ENCODE measurements at places on chromosomes 5 and 9.

DNA sequence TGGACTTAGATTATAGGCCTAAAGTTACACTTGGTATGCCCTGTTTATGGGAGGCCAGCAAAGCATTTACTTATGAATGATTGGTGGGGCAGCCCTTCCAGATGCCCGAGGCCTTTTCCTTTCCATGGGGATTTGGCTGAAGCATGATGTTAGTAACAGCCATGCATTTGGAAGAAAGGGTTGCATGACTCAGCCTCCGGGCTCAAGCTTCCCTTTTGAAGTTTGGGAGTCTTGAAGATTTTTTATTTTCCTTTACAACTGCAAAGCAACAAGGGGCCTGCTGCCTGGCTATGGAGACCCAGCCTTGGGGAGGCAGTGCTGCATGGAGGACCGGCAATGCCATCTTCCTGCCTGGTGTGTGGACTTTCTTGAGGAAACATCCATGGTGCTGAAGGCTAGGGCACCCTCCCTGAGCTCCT, 244.7 kb downstream of the ICE1 start:
- DNase-seq = no peak

- DNase-seq = no peak
Observed at GRCh38 chr5:78287169-78287568, 7.3 kb downstream of the AP3B1 start.

DNA sequence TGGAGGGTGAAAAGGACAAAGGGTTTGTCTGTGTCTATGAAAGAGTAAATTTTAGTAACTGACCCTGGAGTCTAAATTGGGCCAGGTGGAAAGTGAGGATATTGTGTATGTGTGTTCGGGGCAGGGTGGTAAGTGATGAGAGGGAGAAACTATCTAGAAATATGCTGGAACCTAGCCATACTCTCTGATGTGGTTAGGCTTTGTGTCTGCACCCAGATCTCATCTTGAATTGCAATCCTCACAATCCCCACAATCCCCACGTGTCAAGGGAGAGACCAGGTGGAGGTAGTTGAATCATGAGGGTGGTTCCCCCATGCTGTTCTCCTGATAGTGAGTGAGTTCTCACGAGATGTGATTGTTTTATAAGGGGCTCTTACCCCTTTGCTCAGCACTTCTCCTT, 60.6 kb downstream of the COMMD10 start:
- no peak for DNase-seq

DNA sequence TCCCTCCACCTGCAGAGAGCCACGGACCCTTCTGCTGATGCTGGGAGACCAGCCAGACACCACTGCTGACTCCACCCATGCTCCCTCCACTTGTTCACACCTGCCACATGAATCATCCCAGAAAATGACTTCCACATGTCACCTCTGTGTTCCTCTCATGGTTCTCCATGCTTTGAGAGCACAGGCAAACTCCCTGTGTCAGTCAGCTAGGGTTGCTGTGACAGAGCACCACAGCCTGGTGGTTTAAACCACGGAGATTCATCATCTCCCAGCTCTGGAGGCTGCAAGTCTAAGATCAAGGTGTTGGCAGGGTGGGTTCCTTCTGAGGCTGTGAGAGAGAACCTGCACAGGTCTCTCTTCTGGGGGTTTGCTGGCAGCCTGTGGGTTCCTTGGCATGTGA, 381.4 kb downstream of the GADD45G start:
- DNase-seq = no peak

DNA sequence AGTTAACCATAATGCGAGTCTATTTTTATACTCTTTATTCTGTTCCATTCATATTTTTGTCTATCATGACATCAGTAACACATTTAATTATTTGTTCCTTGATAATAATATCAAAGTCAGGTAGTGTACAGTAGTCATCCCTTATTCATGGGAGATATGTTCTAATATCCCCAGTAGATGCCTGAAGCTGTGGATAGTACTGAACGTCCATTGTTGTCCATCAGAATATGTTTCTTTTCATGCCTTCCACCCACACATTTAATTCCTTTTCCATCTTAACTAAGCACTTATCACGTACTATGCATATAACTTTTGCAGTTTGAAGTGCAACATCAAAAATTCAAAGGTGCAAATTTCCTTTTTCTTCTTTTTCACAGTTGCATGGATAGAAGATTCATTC, 53.6 kb downstream of the FER start:
- no peak for DNase-seq

DNA sequence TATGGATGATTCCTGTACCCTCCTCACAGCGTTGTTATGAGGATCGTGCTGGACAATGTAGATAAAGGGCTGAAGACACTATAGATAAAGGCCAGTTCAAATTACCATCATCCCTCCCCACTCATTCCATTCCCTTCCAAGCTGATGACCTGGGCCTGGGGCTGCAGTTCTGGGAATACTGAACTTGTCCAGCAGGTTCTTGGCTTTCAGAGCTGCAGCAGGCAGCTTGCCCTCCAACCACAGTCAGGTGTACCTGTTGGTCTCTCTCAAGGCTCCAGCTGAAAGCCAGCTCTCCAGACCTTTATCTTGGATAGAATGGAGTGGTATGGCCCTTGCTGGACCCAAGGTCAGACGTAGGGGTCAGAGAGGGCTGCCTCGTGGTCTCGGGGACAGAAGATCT, 92.5 kb downstream of the PCDH1 start:
- no peak for DNase-seq

- DNase-seq = no peak
Observed at GRCh38 chr9:74361508-74361907, 135.6 kb upstream of the RORB start.

DNA sequence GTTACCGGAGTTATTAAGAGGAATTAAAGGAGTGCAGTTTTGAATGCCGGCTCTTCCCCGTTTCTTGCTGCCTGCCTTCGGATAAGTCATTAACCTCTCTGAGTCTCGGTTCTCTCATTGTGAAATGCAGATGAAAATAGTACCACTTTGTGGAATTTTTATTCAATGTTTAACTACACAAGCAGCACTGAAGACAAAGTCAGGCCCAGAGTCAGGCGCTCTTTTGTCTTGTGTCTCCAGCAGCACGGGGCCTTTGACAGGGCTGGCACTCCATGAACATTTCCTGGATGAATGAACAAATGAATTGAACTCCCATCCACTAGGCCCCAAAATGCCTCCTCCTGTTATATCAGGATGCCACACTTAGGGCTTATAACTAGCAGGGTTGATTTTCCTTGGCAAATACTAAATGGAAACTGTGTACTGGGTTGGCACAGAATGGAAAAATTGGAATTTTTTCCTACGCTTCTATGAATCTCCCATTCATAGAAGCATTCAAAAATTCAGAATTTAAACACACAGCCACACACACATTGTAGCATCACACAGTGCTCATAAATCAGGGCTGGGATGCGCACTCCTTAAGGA, 332.8 kb downstream of the MLLT3 start:
- no peak for DNase-seq

- DNase-seq = no peak
Observed at GRCh38 chr5:102130386-102130785, 165.7 kb downstream of the SLCO4C1 start.

DNA sequence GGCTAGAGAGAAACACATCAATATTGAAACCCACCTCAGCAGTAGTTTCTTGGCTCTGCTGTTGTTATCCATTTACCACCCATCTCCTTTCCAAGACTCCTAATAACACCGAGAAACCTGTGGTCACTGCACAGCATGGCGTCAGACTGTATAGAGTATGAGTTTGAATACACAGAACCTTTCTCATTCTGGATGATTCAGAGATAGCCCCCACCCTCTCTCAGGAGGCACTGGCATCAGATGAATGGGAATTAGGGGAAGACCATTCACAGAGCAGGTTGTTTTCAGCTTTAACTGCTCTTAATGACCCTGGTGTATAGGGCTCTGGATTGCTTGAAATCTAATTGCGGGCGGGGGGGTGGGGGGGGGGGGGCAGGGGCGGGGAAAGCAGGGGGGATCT, 86.7 kb downstream of the GPR21 start:
- DNase-seq = no peak
